ENCODE measurements at places on chromosomes 6 and 20. TPM values are rescaled to one million over a fixed set of nuclear protein-coding genes. Genes with fewer than 3 reads are reported as not detected.

TINAG gene
- not detected for total RNA-seq

EYA4 gene
- total RNA-seq, result 10.0 TPM

TPBG gene
- 35.1 TPM for total RNA-seq

EMILIN3 gene
- 0.73 TPM for total RNA-seq

SLC22A2 gene
- not detected for total RNA-seq

CCHCR1 gene
- total RNA-seq, result 8.3 TPM

MEP1A gene
- total RNA-seq, result not detected

CHD6 gene
- total RNA-seq, result 9.3 TPM

RSPH4A gene
- 0.12 TPM for total RNA-seq

MYLK2 gene
- total RNA-seq, result 0.49 TPM

PAX1 gene
- 0.02 TPM for total RNA-seq

LGSN gene
- total RNA-seq, result 2.4 TPM

AGER gene
- total RNA-seq, result 1.7 TPM
